ENCODE measurements at places on chromosomes 11 and 22.

- no peak for DNase-seq
Measured at GRCh38 chr11:122235615-122236014, 119.6 kb upstream of the BLID start.

- no peak for DNase-seq
Measured at GRCh38 chr11:40133498-40133897, 1326.0 kb downstream of the LRRC4C start.

GRCh38 chr11:122273476-122274191 is 157.6 kb upstream of the BLID start:
- no peak for DNase-seq

DNA sequence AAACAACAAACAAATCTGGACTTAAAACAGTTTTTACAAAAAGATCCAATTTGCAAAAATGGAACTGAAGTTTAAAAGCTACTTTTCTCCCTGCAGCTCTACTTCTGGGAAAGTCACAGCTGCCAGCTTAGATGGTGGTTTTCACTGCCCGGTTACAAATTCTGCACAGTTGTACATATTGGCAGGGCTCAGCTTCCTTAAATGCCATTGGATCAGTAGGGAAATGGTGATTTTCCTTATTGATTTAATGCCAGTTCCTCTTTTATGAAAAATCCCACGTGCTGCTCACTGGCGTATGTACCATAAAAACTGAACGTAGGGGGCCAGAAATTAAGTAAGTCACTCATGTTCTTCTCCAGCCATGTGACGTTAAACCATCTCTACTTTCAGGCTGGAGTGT is 22.8 kb downstream of the GRAP2 start:
- DNase-seq = no peak

GRCh38 chr11:109425554-109425953 is 3.6 kb downstream of the C11orf87 start:
- DNase-seq = no peak

DNA sequence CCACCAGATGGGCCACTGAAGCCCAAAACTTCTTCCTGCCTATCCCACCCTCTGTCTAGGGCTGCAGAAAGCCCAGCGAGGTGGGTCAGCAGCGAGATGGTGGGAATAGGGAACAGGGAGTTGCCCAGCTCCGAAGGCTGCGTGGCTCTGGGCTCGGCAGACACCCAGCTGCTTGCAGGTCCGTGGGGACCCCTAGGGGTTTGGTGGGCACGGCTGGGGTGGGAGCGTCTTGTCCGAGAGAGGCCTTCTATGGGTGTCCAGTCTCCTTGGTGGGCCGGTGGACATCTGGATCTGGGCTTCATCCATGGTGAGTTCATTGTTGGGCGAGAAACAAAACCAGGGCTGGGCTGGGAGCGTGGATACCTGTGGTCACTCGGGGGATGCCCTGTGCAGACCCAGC is 1211.0 kb downstream of the BRD1 start:
- no peak for DNase-seq

DNA sequence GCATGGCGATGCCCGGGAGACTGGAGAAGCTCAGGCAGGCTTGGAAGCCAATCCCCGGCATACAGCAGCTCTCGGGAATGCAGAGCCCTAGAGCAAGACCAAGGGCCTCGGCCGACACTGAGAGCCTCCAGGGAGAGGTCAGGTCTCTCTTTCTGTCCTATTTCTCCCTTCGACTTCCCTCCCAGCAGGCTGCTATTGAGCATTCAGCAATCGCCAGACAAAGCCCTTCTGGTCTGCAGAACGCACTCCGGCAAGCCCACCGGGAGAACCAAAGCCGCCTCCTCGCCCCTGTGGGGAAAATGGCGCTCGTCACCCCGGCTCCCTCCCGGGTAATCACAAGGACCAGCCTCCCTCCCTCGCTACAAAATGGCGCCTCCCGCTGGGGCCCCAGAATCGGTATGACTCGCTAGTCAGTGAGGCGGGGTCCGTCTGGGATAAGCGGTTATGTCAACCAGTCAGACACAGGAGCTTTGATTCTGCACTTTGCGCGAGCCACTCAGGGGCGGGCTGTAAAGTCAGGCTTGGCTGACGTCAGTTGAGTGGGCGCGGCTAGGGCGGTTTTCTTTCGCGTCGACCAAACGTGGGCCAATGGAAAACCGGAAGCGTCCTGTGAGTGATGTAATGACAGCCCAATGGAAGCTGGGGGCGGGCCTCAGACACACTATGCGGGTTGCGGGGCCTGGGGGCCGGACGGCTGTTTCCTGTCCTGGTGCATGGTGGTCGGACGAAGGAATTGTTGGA is at the start of gene ZNF143:
Gene ZNF143, plus strand, starts transcription at position 691 of the 741 bp plus-strand sequence. CDS start 10,297 bp downstream, outside the sequence.
- peak; percentile 99 for DNase-seq

DNA sequence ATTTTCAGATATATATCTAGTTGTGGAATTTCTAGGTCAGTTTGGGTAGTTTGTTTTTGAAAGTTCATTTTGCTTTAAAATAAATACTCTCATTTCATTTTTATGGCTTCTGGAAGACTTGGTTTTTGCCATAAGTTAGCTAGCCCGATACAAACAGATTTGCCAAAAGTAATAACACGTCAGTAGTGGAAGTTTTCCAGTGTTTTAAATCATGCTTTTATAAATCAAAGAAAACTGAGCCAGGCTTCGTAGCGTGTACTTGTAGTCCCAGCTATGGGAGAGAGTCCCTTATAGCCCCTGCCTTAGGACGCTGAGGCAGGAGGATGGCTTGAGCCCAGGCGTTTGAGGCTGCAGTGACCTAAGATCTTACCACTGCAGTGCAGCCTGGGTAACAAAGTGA is 21.7 kb upstream of the MICALL1 start:
- no peak for DNase-seq

DNA sequence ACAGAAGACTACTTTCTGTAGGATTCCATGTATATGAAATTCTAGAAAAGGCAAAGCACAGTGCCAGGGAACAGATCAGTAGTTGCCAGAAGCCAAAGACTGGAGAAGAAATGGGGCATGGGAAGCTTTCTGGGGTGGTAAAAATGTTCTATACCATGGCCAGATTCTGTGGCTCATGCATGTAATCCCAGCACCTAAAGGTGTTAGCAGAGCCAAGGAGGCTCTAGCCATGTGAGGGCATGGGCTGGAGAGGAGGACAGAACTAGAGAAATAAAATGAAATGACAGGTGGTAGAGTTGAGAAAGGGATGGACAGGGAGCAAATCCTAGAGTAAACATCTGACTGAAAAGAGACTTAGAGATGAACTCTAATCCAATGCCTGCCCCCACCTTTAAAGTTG is 26.9 kb upstream of the HMGXB4 start:
- no peak for DNase-seq

GRCh38 chr22:47919893-47920292 is 1157.4 kb downstream of the TBC1D22A start:
- DNase-seq = no peak

DNA sequence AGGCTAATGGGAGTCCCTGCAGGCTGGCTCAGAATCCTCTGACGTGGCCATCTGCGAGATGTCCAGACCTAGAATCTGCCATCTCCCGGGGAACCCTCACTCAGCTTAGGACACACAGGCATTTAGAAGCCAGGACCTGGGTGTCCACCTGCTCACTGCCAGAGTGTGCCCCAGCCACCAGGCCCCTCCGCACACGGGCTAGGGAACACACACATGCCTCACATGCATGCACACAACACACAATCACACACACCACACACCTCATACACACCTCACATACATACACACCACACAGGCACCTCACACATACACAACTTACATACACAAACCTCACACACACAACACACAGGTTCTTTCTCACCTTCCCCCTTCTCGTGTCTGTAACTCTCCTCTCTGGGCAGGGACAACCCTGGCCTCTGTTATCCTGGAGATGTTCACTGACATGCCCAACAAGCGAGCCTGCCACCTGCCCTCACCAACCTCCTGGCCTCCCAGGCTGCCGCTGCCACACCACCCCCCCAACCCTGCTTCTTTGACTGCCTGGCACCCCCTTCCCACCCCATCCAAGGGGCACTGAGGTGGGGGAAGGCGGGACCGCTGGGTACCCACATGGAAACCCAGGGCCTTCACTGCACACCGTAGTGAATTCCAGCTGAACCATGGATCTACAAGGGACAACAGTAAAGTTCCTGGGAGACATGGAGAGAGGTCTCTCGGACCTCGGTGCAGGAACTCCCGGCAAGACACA is 38.1 kb downstream of the GNB1L start:
- no peak for DNase-seq

GRCh38 chr11:119693253-119693815 is 35.7 kb downstream of the NECTIN1 start:
- no peak for DNase-seq

DNA sequence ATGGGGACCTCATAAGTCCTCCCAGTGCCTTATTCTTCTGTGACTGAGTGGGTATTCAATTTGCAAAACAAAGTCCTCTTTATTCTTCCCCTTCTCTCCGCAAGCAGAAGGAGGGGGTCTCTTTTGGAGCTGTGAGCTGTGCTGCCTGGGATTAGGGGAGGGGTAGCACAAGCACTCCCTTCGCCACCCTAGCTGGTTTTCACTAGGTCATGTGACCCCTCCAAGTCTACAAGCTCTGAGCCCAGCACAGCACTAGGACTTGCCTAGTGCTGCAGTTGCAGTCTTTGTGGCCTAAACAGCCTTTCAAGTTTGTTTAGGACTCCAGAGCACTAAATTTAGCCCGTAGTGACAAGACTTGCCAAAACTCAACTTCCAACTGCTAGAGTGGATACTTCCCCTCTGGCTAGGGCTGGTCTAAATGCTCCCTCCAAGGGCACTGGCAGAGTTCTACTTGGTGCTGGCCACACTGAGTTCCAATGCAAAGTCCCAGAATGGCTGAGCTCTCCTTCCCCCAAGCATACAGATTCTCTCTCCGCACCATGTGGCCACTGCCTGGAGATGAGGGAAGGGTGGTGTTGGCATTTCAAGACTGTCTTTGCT is 25.4 kb downstream of the TAF1D start:
- no peak for DNase-seq

GRCh38 chr11:73578592-73579185 is 19.2 kb downstream of the FAM168A start:
- DNase-seq = no peak

DNA sequence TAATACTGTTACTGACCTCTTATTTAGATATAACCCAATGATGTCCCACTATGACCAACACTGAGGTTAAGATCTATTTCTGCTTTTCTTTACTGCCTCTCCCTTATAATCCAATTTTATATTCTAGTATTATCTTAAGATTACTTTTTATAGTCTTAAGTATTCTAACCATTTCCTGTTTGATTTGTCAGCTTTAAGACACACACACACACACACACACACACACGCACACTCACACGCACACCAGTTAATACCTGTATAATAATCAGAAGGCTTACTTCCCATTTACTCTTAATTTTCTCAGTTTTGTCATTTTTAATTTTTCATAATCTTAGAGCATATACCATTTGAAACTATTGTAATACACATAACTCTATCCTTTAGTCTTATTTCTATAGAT is 226.0 kb upstream of the C11orf87 start:
- no peak for DNase-seq

GRCh38 chr11:45530111-45530510 is 135.3 kb downstream of the CHST1 start:
- DNase-seq = no peak

DNA sequence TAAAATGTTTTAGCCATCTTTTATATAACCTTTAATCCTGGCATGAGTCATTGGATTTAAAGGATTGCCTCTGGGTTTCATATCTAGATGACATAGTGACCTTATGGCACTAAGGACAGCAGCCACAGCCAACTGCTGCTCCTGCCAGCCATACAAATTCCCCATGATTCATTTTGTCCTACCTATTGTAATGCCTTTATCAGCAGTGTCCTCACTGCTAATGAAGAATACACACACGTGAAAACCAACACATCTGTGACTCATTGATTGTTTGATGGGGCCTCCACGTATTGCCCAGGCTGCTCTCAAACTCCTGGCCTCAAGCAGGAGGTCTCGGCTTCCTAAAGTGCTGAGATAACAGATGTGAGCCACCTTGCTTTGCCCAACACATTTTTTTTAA is 1.8 kb downstream of the LDHAL6A start:
- DNase-seq = no peak

DNA sequence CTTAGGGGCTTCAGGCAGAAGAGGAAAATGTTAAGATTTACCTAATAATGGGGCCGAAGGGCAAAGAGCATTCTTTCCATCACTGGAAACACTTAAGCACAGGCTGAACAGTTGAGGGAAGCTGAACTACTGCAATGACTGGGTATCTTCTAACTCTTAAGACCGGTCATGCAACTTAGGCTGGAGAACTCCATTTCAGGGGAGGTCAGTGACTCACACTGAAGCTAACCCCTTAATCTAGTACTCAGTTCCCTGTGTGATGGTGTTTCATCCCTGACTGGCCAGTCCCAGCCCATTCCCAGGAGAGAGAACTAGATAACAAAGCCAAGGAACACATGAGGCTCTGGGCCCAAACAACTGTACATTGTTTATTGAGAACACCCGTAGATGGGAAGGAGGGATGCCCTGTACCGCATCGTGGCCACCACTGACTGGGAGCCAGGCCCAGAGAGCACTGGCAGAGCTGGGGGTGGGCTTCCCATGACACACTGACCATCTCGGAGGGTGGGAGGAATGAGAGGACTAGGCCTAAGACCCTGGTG is 10.5 kb downstream of the RPL27A start:
- no peak for DNase-seq

DNA sequence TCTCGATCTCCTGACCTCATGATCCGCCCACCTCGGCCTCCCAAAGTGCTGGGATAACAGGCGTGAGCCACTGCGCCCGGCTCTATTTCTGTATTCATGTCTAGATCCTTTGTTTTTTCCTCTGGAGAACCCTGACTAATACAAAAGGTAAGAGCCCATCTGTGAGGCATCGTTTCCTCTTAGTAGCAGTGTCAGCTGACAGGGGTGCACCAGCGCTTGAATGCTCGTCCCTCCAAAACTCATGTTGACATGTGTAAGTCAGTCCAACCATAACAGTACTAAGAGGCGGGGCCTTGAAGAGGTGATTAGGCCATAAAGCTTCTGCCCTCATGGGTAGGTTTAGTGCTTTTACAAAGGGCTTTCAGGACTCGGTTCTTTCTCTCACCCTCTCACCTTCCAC is 470.1 kb upstream of the B3GAT1 start:
- no peak for DNase-seq

GRCh38 chr11:119622454-119623143 is 106.4 kb downstream of the NECTIN1 start:
- DNase-seq = no peak

DNA sequence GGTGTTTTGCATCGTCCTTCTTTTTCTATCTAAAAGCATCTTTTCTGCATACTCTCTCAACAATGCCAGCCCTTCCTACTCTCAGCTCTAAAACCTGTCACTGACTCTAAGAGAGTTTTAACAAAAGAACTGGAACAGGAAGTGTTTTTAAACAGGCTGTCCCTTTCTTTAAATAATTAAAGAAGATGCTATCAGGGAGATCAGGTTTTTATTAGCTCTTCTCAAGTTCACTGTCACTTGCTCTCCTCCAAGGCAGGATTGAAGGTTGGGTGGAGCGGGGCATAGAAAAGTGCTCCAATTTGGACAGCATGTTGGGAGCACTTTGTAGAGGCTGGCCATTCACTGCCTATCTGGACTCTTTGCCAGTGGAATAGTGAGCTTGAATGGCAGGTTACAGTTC is 56.4 kb upstream of the BARX2 start:
- no peak for DNase-seq

GRCh38 chr11:117916956-117917355 is 12.2 kb downstream of the TMPRSS13 start:
- no peak for DNase-seq

- no peak for DNase-seq
Measured at GRCh38 chr11:19598456-19598855, 114.2 kb upstream of the NAV2 start.

All from stimulated activated CD4-positive, alpha-beta T cell treated with anti-CD3 and anti-CD28 coated beads, Interleukin-1b, Interleukin-23, amount 100 ng/mL, for 1 hour (primary cell).